Astrocyte (in vitro differentiated cells and primary cell): ENCODE measurements at places on chromosomes 16 and 17. TPM values are rescaled to one million over a fixed set of nuclear protein-coding genes. Genes with fewer than 3 reads are reported as not detected.

- peak overlapping the region; percentile 85 for H3K27ac ChIP-seq
- peaks cover 18% of the 10 kb centered on the region for H3K4me1 ChIP-seq
- no peaks in the 10 kb centered on the region for H3K27me3 ChIP-seq
These were observed 690 bp downstream of the PITPNC1 start for GRCh38 chr17:67377488-67378453.

GRCh38 chr16:85390511-85391174, 222.5 kb upstream of the GSE1 start:
- peak overlapping the region; percentile 17 for H3K27ac ChIP-seq
- H3K4me1 ChIP-seq: peaks cover 20% of the 10 kb centered on the region
- no peak overlapping the region for H3K4me3 ChIP-seq
- peak; percentile 89 for DNase-seq
- H3K36me3 ChIP-seq: no peaks in the 10 kb centered on the region

DNA sequence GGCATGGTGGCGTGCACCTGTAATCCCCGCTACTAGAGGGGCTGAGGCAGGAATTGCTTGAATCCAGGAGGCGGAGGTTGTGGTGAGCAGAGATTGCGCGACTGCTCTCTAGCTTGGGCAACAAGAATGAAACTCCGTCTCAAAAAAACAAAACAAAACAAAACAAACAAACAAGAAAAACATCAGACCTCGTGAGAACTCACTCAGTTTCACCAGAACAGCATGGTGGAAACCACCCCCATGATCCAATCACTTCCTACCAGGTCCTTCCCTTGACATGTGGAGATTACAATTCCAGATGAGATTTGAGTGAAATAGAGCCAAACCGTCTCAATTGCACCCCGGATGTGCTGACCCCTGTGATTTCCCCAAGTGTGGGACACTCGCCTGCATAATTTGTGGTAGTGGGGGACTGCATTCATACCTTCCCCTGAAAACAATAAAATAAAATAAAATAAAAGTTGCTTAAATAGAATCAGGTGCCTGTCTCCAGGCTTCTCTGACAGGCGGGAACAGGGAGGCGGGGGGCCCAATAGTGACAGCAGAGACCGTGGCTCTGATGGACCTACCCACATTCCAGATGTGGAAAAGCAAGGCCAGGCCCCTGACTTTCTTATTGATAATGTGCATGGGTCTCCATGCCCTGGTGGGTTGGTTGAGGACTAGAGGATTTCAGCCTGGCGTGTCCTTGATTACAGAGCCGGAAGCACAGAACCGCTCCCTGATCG, 13.1 kb downstream of the ZSCAN10 start:
- H3K27ac ChIP-seq: no peak overlapping the region
- no peak for DNase-seq
- H3K4me3 ChIP-seq: no peak overlapping the region
- H3K4me1 ChIP-seq: no peaks in the 10 kb centered on the region
- peaks cover 3% of the 10 kb centered on the region for H3K27me3 ChIP-seq
- H3K36me3 ChIP-seq: no peaks in the 10 kb centered on the region

DNA sequence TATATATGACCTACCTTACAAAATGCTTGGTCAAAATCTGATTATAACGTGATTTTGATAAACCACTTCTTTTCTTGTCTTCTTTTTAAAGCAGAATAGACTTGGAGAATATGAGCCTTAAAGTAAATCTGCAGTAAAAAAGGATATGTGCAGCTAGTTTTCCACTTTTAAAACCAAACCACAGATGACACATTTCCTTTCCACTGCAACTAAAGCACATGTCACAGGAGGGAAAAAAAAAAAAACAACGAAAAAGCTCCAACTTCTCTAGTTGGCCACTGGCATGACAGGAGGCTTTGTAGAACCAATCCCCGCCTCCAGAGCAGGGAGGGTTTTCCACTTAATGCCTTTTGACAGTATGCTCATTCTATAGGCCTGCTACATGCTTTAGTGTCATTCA, at the start of gene EVI2A:
EVI2A (minus strand) TSS at position 142 of the 400 bp plus-strand sequence. CDS start 2,609 bp downstream, outside the sequence.
- H3K4me1 ChIP-seq: peaks cover 16% of the 10 kb centered on the region
- peak within 1 kb of the TSS; percentile 50 for H3K27ac ChIP-seq
- H3K4me3 ChIP-seq: peak within 1 kb of the TSS; percentile 36
- DNase-seq: peak; percentile 86

DNA sequence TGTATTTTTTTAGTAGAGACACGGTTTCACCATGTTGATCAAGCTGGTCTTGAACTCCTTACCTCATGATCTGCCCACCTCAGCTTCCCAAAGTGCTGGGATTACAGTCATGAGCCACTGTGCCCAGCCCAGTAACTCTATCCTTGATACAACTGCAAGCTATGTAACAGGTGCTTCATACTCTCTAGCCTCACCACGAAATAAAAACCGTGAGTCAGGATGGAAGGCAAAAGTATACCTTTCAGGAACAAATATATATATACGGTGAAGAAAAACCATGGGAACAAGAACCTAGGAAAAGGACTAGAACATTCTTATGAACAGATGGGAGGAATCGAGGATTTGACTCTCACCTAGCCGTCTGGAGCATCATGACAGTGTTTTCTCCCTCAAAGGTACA, 9.6 kb upstream of the FBF1 start:
- H3K4me3 ChIP-seq: no peak overlapping the region
- H3K36me3 ChIP-seq: peaks cover 49% of the 10 kb centered on the region
- no peaks in the 10 kb centered on the region for H3K27me3 ChIP-seq
- H3K4me1 ChIP-seq: no peaks in the 10 kb centered on the region

- DNase-seq: peak; percentile 99
- peaks cover 30% of the 10 kb centered on the region for H3K4me1 ChIP-seq
- no peaks in the 10 kb centered on the region for H3K36me3 ChIP-seq
- H3K4me3 ChIP-seq: no peak overlapping the region
These were observed 27.7 kb downstream of the SRL start for GRCh38 chr16:4214215-4214621.

DNA sequence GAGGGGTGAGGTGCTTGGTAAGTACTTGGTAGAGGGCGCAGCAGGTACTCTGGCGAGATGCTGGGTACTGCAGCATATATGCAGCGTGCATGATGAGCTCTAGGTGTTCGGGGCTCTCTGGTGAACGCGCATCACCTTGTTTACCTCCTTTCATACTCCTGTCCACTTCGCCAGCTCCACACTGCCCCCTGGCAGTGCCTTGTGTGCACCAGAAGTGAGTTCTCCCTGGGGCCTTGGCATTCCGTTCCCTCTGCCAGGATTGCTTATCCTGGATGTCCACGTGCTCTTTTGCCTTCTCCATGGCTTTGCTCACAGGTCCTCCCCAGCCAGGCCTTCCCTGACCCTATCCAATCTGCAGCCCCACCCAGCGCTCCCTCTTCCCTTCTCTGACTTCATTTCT, 154.2 kb downstream of the MRM1 start:
- no peaks in the 10 kb centered on the region for H3K4me1 ChIP-seq
- DNase-seq: no peak
- H3K36me3 ChIP-seq: no peaks in the 10 kb centered on the region

DNA sequence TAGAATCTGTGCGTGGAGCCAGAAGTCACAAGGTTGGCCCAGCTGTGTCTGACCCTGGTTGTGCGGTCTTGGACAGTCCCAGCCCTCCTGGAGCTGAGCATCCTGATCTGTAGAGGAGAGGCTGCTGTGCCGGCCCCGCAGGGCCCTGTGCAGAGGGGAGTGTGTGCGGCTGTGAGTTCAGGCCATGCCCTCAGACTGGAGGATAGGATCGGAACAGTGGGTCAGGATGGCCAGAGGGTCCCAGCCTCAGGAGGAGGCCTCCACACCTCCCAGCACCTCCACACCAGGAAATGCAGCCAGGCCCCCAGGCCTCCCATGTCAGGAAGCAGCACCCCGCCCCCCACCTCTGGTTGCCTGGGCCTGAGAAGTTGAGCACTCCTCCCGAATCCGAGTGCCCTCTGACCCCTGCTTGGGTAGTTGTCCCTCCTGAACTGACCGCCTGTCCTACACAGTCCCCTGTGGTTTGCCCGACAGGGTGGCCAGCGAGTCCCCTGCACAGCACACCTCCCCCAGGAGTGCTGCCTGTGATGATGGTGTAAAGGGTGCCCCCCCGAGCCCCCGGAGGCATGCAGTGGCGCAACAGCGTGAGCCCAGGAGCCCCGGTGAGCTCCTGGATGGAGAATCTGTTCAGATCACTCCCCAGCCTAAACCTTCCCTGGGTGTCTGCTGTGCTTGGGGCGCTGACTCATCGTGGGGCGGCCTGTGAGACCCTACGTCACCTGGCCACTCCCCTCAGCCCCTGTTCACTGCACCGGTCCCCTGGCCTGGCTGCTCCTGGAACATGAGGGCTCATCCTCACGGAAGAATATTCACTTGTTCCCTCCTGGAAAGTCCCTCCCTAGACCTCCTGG, 285.2 kb downstream of the SEC14L1 start:
- DNase-seq: peak; percentile 82
- no peaks in the 10 kb centered on the region for H3K36me3 ChIP-seq
- H3K4me1 ChIP-seq: peaks cover 98% of the 10 kb centered on the region
- peak overlapping the region; percentile 93 for H3K27ac ChIP-seq
- no peak overlapping the region for H3K4me3 ChIP-seq

- H3K36me3 ChIP-seq: no peaks in the 10 kb centered on the region
- no peak overlapping the region for H3K4me3 ChIP-seq
- no peak overlapping the region for H3K27ac ChIP-seq
These were observed 18.8 kb upstream of the RBL2 start for GRCh38 chr16:53415504-53415903.

Gene ZPBP2
- total RNA-seq: not detected in 2 replicates

Gene ENPP7
- total RNA-seq: not detected in 2 replicates

Gene SLC16A6
- total RNA-seq: 0.34 and 0.62 TPM in 2 replicates

Gene LRRC3C
- total RNA-seq: not detected in 2 replicates
